Lung (tissue), 17 donors: ENCODE measurements at places on chromosomes 1 and 21. TPM values are rescaled to one million over a fixed set of nuclear protein-coding genes. Genes with fewer than 3 reads are reported as not detected.

Gene NBPF6
- not detected for total RNA-seq

Gene BMP8A
- total RNA-seq = 0.55 TPM

DNA sequence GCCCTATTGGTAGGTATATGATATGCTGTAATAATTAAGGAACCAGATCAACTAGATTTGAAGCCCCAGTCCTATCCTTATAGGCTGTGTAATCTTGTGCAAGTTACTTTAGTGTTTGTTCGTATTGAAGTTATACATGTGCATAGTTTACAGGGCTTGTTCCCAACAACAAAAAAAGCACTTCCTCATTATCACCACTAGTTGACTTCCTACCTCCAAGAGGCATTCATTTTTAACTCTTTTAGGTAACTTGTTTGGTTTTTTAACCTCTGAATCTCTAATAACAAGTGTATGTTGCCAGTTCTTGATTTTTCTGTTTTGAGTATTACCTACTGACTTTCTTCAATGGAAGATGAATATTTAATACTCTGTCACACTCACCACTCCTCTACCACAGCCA, 71.9 kb downstream of the ST3GAL3 start:
- DNase-seq = no peak

Gene LCE3D
- not detected for total RNA-seq

GRCh38 chr1:16161717-16162116, 5.8 kb upstream of the EPHA2 start:
- DNase-seq = no peak

DNA sequence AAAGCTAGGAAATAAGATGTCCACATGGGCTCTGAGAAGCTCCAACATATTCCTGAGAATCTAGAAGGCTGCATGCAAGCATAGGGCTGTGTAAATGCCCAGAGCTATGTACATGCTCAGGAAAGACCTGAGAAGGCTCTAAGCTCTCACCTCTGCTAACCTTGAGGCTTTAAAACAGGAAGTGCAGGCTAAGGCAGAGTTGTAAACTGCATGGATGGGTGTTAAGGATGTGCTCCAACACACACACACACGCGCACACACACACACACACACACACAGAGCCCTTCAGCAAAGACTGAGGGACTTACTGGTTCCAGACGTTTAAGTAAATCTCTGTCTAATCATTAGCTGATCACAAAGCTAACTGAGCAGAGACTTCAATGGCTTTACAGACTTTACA, 162.9 kb downstream of the TRABD2B start:
- DNase-seq = no peak

Gene C1orf141
- 11.4 TPM for total RNA-seq

DNA sequence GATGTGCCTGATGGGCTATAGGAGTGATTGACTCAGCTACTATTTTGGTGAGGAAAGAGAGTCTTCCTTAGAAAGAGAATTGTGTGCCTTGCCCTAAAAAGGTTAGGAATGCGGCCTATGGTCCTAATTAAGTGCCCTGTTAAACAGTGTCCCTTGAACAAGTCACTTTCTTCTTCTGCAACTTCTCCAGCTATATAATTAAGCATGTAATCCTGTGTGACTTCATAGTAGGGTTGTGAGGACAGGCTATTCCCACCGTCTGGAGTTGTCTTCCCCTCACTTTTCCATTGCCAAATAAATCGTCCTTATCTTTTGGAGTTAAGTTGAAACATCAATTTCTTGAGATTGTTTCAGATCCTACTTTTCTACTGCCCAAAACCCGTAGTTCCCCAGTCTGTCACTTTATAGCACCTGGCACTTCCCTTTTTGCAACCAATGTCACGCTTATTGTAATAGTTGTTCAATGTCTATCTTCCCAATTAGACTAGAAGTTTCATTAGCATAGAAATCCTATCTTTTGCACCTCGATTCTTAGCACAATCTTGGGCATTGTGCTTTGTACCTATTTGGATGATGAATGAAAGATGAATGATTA, 27.6 kb upstream of the SLC16A1 start:
- no peak for DNase-seq

DNA sequence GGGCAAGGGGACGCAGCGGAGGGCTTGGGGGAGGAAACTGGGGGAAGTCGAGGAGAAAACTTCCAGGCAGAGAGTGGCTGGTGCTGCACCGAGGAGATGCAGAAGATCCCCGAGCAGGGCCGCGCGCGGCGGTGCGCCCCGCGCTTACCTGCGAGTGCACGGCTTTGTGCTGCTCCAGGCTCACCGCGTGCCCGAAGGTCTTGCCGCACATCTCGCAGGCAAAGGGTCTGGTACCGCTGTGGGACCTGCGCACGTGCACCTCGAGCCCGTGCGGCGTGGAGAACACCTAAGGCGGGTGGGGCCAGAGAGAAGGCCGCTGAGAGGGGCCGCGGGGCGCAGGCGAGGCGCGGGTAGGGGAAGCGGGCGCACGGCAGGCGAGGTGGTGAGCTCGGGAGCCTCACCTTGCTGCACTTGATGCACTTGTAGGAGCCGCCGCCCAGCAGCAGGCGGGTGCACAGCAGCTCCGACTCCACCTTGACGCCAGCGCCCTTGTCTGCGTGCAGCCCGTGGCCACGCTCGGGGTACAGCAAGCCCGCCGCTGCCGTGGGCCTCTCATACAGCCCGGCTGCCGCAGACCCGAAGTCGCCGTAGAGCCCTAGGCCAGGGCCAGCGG, 6.4 kb downstream of the GFI1 start:
- peak; percentile 24 for DNase-seq

- no peak for DNase-seq
These were observed 18.5 kb upstream of the ZNF648 start for GRCh38 chr1:182080040-182080439.

DNA sequence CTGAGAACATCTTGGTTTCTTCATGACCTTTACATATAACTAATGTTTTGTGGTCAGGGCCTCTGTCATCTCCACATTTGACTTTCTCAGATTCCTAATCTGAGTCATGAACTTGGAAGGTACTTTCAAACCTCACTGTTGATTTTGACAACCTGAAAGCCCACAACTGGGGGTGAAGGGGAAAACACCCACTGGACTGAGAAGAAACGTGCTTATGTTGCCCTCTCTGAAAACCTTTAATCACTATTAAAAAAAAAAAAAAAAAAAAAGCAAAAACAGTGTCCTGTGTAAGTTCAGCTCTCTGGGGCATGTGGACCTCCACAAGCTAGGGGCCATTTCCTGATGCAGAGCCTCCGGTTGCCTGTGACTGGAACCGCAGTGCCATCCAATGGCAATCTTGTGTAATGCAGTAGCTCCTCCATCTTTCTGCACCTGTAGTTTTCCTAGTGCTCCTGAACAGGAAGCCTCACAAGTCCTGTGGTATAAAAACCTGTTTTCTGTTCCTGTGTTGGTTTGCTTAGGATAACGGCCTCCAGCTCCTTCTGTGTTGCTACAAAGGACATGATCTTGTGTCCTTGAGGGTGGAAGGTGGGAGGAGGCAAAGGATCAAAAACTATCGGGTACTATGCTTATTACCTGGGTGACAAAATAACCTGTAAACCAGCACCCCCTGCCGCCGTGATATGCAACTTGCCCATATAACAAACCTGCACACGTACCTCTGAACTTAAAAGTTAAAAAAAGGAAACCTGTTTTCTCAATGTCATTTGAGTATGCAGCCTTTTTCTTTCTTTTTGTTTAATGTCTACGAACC, 124.5 kb downstream of the ZNF648 start:
- peak; percentile 75 for DNase-seq

- DNase-seq = no peak
These were observed 22.9 kb downstream of the MEF2D start for GRCh38 chr1:156477526-156478249.

DNA sequence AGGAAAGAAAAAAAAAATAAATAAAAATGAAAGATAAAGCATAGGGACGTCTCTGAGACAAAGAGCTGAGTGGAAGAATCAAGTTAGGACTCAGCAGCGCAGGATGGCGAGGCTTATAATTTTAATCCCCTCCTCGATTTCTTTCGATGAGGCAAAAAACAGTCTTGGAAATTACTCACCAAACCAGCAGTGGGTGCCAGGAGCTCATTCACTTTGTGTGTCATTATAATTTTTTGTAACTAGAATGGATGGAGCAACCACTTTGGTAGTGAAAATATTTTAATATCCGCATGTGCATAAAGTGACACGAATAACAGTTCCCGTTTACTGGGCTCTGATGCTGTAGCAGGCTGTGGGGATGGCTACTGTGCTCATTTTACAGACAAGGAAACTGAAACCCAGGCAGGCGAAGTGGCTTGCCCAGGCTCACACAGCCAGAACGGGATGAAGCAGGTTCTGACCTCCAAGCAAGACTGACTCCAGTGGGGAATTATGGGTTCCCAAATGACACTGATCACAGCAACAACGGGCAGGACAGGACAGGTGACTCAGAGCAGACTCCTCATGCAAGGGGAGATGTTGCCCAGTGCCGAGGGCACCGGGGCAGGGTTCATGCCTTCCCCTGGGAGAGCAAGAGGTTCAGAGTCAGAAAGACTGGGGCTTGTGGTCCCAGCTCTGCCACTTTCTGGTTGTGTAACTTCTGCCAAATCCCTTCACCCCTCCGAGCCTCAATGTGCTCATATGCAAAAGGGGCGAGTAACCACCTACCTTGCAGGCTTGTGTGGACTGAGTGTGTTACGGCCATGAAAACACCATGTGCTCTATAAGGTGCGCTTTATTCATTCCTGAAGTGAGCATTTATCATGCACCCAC, 63.6 kb downstream of the RUNX3 start:
- DNase-seq = no peak

Gene CA6
- total RNA-seq = not detected

Gene ELF3
- 219 TPM for total RNA-seq

Gene SPATA1
- 3.2 TPM for total RNA-seq

DNA sequence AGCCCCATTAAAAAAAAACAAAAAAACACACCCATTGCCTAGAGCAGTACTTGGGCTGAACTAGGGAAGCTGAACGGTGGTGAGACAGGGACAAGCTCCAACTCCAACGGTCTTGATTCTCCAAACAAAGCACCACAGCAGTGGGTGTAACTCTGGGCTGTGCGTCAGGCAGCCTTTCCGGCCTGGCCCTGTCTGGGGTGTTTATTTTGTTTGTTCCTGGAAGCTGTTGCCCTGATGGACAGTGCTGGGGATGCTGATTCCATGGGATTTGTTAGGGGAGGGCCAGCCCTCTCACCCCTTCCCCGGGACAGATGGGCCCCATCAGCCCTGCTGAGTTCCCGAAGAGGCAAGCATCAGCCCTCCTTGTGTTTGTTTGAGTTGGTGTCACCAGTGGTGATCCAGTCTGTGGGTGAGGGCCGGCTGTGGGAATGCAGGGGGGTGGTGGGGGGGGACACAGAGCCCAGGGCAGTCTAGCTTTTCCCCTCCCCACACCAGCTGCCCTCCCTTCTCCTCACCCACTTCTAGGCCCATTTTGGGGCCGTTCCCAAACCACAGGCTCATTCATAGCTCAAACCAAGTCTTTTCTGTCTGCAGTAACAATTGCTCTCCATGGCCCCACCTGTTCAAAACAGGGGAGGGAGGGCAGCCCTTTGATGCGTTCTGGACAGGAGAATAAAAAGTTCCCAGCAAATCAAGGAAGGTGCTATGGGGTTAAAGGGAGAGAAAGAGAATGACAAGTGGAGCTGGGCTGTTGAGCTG, 4.5 kb downstream of the WNT2B start:
- DNase-seq = peak; percentile 63

Gene C1orf56
- total RNA-seq = 4.9 TPM

GRCh38 chr1:46094471-46095005, 37.9 kb downstream of the PIK3R3 start:
- no peak for DNase-seq

GRCh38 chr1:30905916-30906620, 2.5 kb downstream of the SDC3 start:
- no peak for DNase-seq

Gene SYPL2
- 1.4 TPM for total RNA-seq

GRCh38 chr21:45300786-45301520, 13.3 kb upstream of the POFUT2 start:
- DNase-seq = no peak

Gene DNAI4
- total RNA-seq = 24.8 TPM

GRCh38 chr1:176096015-176096414, 111.1 kb downstream of the COP1 start:
- DNase-seq = no peak
